Activated CD8-positive, alpha-beta memory T cell treated with anti-CD3 and anti-CD28 coated beads for 48 hours (primary cell): ENCODE measurements at places on chromosomes 5 and 9.

- no peak for DNase-seq
Measured at GRCh38 chr9:116471093-116471906, 215.8 kb upstream of the TRIM32 start.

GRCh38 chr9:114031948-114032840 is 45.9 kb downstream of the AMBP start:
- no peak for DNase-seq

DNA sequence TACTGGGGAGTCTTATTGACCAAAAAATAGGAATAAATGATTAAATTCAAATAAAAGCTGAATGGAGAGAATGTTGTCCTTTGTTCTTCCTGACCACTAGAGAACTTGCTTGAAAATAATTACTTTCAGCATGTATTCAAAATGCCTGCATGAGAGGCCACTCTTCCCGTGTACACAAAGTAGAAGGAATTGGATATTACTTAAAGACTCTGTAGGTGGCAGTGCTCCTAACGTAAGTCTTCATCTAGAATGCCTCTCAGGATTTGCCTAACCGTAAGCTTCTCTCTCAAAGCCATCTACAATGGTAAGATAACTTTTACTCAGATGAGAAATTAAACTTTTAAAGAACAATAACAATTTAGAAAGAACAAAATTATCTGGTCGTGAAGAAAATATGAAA is 620.0 kb upstream of the CCNG1 start:
- DNase-seq: no peak

GRCh38 chr9:69919461-69920061 is 98.9 kb downstream of the CFAP95 start:
- DNase-seq: no peak

GRCh38 chr9:109780453-109781033 is 545 bp downstream of the PALM2AKAP2 start:
- DNase-seq: no peak

DNA sequence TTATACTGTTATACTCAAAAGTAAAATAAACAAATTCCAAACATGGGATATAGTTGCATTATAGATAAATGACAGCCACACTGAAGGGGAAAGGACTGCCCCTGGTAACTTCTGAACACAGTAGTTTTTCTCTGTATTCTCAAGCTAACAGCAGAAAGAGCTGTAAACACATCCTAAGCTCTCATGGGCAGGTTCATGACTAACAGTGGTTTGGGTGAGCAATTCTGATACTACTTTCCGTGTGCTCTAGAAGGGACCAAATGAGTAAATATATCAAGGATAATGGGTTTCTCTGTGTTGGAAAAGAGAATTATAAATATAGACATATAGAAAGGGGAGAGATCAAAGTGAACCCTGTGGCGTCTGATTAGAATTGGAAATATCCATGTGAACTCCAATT is 2.2 kb upstream of the LCN6 start:
- no peak for DNase-seq

GRCh38 chr9:17776735-17777134 is 197.9 kb downstream of the SH3GL2 start:
- DNase-seq: no peak

GRCh38 chr9:107127608-107128007 is 155.5 kb upstream of the RAD23B start:
- no peak for DNase-seq

- no peak for DNase-seq
Measured at GRCh38 chr5:9833871-9834270, 203.7 kb upstream of the TAS2R1 start.

GRCh38 chr9:137201205-137201868 is 796 bp upstream of the TPRN start:
- no peak for DNase-seq

GRCh38 chr9:122183501-122183900 is 23.8 kb downstream of the MORN5 start:
- no peak for DNase-seq

DNA sequence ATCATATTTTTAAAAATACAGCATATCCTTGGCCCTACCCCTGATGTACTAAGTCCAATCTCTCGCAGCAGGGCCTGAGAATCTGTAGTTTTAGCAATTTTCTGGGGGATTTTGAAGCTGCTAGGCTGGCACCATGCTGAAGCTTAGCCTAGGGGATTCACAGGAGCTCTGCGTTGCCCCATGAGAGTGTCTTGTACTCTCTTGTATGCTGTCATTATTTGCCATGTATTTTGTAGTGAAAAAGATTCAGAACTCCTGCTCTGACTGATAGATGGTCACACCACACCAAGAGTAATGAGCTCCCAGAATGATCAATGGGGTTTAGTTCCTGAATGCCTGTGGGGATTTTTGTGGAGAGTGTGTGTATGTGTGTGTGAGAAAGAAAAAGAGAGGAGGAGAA is 20.7 kb upstream of the TRMT10B start:
- no peak for DNase-seq

DNA sequence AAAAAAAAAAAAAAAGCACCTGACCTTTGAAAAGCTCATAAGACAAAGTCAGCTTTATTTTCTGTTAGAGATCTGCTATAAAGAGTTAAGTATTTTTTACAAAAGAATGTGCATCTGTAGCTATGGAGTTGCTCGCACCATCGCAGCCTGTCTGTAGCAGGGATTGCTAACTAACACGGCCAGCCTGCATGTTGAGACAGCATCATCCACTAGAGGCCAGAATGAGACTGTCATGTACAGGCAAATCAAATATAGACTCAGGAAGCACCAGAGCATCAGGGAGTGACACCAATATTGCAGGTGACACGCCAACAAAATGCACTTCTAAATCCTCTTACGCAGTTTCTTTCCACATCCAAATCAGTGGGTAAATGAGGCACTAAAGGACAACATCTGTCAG is 136.3 kb upstream of the RASEF start:
- no peak for DNase-seq

DNA sequence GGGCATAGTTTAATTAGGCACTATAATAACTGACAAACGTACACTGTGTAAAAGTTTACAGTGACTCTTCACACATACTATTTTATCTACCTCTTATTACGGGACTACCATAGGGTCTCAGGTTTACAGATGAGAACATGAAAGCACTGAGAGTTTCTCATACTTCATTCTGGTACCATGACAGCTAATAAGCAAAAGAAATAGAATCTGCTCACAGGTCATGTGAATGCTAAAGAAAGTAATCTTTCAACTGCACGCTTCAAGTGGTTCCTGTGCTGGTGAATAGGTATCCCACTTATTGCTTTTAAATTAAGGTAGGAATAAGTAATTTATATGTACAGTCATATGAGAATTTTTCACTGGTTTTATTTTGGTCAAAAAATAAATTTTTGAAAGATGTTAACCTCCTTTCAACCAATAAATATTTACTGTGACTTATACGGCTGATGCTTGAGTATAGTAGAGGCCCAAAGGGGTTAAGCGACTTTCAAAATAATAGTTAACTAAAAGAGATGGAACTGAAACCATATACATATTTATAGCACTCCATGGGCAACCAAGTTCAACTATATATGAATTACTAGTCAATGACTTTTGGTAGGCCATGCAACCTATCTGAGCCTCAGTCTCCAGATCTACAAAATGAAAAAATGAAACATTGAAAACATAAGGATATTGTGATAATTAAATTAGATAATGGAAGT is 8.1 kb downstream of the CDKN2A start:
- DNase-seq: no peak

DNA sequence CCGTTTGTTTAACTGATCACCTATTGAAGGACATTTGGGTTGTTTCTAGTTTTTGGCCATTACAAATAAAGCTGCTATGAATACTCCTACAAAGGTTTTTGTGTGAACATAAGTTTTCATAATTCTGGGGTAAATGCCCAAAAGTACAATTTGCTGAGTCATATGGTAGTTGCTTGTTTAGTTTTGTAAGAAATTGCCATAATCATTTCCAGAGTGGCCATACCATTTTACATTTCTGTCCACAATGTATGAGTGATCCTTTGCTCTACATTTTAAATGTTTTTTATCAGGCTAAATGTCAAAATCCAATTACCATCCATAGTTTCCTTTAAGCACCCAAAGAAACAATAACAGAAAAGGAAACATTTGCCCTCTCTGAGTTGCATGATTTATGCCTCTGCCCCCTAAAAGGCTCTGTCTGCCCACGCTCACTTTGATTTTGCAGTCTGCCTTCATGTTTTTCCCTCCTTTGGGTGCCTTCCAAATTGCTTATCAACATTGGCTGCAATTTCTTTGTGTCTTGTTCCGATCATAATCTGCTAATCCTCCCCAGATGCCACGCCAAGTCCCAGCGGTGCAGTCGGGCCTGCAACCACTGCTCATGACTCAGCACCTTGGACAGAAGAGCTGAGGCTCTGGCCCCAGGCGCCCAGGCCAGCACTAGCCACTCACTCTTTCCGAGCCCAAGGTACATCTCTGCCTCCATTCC is 339.2 kb downstream of the PIK3R1 start:
- DNase-seq: no peak

DNA sequence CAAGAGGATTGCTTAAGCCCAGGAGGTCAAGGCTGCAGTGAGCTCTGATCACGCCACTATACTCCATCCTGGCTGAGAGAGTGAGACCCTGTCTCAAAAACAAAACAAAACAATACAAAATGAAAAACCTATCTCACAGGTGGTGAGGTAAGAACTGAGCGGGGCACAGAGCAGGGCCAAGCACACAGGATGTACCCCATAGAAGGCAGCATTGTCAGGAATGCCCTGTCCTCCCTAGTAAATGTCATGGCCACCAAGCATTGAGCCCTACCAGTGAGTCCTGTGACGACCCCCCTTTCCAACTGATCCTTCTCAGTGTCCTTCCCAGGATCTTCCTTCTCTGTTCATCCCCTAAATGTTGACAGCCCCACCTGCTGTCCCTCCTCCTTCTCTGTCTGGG is 44.6 kb upstream of the ALDH1B1 start:
- DNase-seq: no peak

DNA sequence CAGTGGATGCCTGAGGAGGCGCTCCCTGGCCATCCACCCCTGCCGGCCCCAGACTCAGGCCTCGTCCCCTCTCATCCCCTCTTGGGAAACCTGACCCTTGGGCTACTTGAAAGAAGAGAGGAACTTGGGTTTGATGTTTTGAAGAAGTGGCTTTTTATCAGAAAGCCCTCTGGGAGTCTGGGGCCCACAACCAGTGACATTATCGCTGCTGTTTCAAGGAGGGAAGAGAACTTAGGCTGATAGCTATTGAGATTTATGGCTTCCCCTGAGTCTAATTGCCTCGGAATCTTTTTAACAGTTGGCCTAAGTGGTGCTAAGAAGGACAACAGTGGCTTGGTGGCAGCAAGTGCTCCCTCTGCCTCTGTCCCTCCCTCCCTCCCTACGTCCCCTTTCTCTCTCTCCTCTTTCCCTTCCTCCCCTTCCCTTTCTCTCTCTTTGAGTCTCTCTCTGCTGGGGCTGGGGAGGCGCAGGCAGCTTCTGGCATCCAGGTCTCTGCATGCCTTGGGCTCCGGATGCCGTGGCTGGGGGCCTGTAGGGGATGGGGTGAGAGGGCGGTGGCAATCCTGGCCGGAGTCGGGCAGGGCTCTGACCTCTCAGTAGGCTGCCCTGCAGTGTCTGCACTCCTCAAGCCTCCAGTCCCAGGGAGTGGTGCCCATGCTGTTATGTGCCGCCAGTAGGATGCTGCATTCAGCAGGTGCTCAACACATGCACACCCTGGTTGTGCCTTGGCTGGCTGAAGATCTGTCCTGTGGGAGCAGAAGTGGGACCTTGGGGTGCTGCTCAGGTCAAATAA is 49.6 kb upstream of the RXRA start:
- no peak for DNase-seq

GRCh38 chr9:98381311-98382103 is 126.1 kb upstream of the TBC1D2 start:
- no peak for DNase-seq

GRCh38 chr5:89556215-89556913 is 673.4 kb upstream of the MEF2C start:
- DNase-seq: no peak

DNA sequence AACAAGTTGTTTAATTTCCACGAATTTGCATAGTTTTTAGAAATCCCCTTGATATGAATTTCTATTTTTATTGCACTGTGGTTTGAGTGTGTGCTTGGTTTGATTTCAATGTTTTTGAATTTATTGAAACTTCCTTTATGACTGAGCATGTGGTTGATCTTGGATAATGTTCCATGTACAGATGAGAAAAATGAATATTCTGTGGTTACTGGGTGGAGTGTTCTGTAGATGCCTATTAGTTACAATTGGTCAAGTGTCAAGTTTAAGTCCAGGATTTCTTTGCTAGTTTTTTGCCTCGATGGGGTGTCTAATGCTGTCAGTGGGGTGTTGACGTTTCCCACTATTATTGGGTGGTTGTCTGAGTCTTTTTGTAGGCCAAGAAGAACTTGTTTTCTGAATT is 319.5 kb upstream of the ACTBL2 start:
- no peak for DNase-seq

GRCh38 chr5:16467363-16468219 is 2.0 kb upstream of the ZNF622 start:
- no peak for DNase-seq

- no peak for DNase-seq
Measured at GRCh38 chr5:148991566-148991965, 71.3 kb downstream of the SH3TC2 start.

DNA sequence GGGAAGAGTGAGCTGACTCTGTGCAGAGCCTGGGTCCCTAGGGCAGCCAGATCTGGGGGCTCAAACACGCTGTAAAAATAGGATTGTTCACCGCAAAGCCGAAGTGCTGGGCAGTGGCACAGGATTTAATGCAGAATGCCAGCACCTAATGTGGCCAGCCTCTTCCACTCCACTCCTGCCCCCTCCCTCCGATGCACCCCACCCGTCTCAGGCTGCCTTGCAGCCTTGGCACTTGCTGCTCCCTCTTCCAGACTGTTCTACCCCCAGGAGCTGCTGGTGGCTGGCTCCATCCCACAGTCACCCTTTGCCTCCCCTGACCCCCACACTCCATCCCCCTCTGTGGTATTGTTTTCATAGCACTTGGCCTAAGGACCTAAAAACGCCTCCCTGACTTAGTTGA is 86.2 kb downstream of the SEMA4D start:
- DNase-seq: no peak

GRCh38 chr9:134826336-134827285 is 54.0 kb upstream of the FCN2 start:
- DNase-seq: no peak

DNA sequence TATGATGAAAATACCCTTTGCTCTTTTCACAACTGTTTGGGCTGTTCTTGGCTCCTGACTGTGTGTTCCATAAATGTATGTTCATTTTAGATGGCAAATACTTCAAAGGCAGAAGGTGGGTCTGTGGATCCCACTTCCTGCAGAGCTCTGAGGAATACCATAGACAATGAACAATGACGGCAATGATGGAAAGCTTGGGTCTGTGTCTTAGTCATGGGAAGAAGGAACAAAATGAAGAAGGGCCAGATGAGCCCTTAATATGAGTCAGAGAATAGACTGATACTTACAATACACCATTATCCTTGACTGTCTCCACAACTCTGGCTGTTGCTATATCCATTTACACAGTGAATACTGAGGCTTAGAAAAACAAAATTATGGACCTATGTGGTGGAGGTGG is 126.0 kb downstream of the SLIT3 start:
- no peak for DNase-seq

DNA sequence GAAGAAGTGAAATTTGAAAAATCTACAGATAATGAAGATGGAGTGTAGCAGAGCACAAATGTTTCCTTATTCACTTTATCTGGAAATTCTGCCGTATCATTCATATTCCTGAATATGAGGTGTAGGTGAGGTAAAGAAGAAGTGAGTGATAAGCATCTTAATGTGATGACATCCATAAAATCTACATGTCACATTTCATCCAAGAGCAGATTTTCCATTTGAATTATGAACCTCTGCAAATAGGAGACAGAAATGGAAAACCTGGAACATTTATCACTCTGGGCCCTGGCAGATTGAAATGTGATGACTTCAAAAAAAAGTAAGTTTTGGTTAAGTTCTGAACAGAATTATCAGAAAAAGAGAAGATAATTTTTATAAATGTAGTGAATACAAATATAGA is 240.2 kb downstream of the CDH12 start:
- no peak for DNase-seq
